AG09309 (cell line): ENCODE measurements at places on chromosomes 2 and 18.

DNA sequence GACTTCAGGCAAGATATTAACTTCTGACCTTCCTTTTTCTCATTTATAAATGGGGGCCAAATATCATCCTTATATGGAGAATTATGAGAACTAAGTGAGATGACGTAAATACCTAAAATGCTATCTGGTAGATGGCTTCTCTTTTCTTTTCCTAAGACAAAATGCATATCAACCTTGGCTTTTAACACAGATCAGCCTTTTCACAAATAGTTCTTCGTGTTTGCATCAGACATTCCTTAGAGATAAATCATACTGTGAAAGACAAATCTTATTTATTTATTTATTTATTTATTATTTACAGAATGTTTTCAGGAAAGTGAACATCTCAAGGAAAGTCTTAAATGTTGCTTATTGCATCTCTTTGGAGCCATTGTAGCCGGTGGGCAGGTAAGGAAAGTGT is 62.8 kb downstream of the NBEAL1 start:
- peak; percentile 10 for DNase-seq

- DNase-seq = no peak
These were observed 93.0 kb upstream of the SMAD2 start for GRCh38 chr18:48023334-48024008.

GRCh38 chr2:241279828-241280227 is 35.6 kb downstream of the HDLBP start:
- DNase-seq = no peak

DNA sequence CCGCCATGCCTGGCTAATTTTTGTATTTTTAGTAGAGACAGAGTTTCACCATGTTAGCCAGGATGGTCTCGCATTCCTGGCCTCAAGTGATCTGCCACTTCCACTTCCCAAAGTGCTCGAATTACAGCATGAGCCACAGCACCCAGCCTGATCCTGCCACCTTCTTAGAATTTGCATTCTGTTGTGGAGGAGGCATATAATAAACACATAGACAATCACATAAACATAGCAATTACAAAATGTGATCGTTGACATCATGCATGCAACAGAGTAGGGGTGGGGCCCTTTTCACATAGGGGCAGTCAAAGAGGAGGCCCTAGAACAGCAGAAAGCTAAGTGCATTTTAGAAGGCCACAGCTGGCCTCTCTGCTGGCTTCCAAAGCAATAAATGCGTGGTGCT is 39.9 kb upstream of the TSPYL6 start:
- DNase-seq = no peak

DNA sequence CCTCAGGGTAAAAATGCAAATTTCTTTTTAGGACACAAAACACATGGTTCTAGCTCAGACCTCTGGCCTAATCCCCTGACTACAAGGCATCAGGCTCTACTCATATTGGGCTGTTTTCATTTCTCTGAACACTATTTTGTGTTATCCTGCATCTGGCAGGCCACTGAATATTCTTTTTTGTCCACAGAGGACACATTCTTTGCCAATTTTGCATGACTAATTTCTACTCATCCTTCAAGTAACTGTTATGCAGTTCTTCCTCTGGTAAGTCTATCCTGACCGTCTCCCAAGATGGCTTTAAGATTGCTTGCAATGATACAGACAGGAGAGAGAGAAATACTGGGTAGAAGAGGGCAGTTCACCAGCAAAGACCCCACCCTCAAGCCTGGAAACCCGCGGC is 107.6 kb upstream of the RGPD4 start:
- DNase-seq = no peak

GRCh38 chr2:162198239-162198638 is 45.0 kb downstream of the FAP start:
- no peak for DNase-seq

GRCh38 chr2:165436559-165436958 is 32.9 kb upstream of the CSRNP3 start:
- no peak for DNase-seq

- peak; percentile 93 for DNase-seq
These were observed 3.3 kb upstream of the ADAM17 start for GRCh38 chr2:9558948-9559381.

DNA sequence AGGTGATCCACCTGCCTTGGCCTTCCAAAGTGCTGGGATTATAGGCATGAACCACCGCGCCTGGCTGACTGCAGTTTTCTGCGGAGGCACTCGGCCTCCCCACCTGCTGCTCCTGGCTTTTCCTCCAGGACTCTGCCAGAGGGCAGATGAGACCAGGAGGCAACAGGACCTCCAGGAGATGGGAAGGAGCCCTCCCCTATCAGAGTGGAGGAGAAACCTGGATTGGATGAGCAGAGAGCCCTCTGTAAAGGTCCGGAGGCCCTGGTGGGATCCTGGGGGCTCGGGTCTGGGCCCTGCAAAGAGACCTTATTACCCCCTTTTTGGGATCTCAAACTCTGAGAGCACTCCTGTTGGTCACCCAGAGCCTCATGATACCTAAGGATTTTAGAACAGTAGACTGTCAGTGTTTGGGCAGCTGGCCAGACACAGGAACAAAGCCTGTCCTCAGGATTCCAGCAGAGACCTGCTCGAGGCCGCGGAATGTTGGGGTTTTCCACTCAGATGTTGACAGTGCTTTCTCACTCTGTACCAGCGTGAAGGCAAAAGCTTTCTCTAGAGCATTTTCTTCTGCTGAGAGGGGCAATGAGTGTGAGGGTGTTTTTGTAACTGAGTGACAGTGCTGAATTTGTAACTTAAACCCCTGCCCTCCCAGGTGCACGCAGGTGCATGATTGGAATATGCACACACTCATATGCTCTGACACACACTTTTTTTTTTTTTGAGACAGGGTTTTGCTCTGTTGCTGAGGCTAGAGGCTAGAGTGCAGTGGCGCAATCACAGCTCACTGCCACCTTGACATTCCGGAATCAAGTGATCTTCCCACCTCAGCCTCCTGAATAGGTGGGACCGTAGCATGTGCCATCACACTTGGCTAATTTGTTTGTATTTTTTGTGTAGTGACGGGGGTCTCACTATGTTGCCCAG is 48.4 kb downstream of the NPPC start:
- no peak for DNase-seq

GRCh38 chr2:153072077-153072476 is 353.7 kb downstream of the ARL6IP6 start:
- DNase-seq = no peak

DNA sequence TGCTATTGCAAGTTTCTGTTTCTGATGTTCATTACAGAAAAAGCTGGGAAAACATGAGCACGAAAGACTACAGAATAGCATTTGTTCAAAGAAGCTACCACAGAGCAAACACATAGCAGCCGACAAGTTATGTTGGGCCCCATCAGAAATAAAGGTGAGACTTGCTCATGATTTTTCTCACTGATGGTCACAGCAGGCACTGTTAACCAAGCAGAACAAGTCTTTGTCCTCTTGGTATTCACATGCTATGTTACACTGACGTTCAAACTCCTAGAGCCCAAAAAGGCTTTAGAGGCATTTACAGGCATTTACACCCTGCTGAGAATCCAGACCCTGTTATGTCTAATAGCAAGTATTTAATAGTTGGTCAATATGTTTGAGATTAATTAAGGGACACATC is 235.0 kb upstream of the HNMT start:
- no peak for DNase-seq

DNA sequence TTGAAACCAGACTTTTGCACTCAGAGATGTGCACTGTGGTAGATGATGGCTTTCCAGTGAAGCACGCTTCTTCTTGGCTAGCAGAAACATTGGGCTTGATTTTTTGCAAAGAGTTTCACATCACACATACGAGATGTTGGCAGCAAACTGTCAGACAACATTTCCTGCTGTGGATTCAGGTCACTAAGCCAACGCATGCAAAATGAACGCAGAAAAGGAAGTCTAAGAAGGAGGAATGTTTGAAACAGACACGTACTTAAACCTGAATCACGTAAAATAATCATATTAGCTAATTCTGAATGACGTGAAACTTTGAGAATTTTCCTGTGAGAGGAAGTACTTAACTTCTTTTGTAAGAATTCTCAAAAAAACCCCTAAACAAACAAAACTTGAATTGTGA is 88.1 kb downstream of the EPB41L3 start:
- no peak for DNase-seq

GRCh38 chr2:67701011-67701410 is 303.9 kb downstream of the ETAA1 start:
- DNase-seq = peak; percentile 18

- peak; percentile 29 for DNase-seq
These were observed 80.9 kb upstream of the PHLPP1 start for GRCh38 chr18:62634458-62634857.

DNA sequence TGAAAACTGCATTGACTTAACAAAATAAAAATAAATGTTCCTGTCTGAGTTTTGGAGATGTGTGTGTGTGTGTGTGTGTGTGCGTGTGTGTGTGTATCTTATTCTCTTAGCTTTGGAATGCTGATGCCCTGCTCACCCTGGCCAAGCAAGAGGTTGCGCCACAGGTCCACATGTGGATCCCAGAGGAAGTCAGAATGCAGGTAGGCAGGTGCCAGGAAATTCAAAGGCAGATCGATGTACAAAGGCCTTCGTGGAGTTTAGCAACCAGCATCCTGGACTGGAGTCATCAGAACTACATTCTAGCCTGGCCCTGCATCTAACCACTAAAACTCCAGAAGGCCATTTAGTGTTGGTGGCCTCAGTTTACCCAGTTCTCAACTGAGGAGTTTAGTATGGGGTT is 12.4 kb downstream of the G6PC2 start:
- no peak for DNase-seq

DNA sequence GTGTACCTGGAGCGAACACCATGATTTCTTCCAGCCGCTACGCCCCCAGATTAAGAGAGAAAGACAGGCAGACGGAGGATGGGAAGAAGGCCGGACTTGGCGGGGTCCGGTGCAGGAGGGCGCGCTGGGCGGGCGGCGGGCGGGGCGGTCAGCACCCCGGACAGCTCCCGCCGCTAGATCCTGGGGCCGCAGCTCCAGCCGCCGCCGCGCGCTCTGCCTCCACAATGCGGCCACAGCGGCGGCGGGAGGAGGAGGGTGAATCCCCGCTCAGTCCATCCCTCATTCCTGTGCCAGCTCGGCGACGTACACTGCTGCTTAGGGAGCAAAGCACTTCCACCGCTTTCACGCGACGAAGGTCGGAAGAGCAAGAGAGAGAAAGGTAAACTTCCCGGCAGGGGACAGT is at the start of gene AKAIN1:
Gene AKAIN1, minus strand, starts transcription at position 226 of the 403 bp plus-strand sequence. Its CDS starts 204 bp downstream, at position 22.
- no peak for DNase-seq

- DNase-seq = no peak
These were observed 65.5 kb upstream of the CYP1B1 start for GRCh38 chr2:38141501-38141900.

DNA sequence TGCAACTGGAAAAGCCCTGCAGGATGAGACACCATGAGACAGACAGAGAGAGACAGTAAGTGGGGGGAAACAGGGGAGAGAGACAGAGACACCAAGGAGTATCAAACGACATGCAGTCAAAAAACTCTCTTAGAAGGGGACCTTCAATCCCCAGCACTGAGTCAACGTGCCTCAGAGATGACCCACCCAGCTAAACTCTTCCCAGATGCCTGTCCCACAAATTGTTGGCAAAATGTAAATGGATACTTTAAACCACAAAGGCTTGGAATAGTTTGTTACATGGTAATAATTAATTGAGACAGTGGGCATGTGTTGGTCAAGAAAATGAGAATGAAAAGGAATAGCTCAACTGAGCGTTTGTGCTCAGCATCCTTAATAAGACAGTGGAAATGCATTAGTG is 98.3 kb downstream of the GRB14 start:
- no peak for DNase-seq

DNA sequence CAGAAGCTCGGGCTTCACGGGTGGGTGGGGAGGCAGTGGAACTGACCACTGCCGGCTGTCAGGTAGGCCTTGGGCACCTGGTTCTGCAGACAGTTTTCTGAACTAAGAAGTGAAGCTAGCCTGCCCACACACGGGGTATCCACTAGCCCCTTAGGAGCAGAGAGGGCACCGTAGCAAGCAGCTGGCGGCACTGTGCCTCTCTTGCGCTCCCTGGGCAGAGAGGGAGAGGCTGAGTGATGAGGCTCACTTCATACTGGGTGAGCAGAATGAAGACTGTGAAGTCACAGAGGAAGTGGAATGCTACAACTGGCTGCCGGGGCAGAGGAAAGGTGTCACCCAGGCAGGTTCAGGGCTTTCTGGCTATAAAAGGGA is 753 bp downstream of the ITPRIPL1 start:
- no peak for DNase-seq

- DNase-seq = peak; percentile 85
These were observed 179.0 kb downstream of the TRABD2A start for GRCh38 chr2:84701880-84702279.

- no peak for DNase-seq
These were observed 608.1 kb downstream of the LRP1B start for GRCh38 chr2:141522702-141523101.

DNA sequence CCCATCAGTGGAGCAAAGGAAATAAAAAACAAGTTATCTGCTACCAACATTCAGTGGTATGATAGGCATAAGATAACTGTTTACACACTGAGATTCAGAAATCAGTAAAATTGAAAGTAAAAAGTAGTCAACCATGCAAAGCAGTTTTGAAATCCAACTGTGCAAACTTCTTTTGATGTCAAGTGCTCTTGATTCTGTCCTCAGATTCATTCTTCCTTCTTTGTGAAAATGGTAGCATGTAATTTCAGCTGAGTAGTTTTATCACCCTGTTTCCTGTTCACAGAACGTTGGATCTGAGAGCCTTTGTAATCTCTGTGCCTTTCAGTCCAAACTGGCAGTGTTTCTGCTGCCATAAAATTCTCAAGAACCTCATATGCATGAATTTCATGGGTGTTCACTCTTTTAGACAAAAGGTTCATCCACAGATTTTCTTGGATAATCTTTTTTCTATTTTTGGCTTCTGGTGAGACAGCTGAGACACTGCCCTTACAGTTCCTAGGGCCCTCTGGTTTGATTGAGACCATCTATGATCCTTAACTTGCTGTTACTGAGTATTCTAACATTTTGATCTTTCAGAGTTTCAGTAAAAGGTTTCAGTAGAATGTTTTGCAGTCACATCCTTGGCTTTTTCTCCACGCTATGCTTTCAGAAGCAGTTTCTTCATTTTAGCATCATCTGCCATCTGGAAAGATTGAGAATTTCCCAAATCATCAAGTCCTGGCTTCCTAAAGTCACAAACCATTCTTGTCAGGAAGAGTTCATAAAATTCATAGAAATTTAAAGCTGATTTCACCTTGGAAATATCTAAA is 272.3 kb upstream of the EPHA4 start:
- DNase-seq = no peak

GRCh38 chr2:126907671-126908070 is 9.0 kb downstream of the TEX51 start:
- DNase-seq = no peak

DNA sequence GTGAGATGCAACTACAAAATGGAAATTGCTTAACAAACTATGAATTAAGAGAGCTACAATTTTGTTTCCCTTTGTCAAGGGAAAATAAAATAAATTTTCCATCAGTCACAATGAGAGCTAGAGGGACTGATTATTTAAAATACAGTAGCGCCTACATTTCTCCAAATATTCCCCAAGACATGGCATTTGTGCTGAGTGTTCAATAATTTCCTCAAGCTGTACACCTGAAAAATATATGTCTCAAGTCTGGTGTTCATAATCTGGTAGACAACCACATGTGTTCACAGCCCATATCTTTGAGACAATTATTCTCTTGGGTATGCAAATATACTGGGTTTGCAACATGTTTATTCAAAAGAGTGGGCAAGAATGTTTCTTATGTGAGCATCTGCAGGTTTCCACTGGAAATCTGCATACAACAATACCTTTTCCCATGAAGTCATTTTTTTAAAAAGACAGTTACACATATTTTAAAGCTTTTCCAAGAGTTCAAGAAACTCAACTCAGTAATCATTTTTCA is 240.1 kb upstream of the VRK2 start:
- DNase-seq = no peak

- DNase-seq = no peak
These were observed 366.4 kb upstream of the FSIP2 start for GRCh38 chr2:185372188-185372587.
